ENCODE measurements at places on chromosomes 13 and 19.

DNA sequence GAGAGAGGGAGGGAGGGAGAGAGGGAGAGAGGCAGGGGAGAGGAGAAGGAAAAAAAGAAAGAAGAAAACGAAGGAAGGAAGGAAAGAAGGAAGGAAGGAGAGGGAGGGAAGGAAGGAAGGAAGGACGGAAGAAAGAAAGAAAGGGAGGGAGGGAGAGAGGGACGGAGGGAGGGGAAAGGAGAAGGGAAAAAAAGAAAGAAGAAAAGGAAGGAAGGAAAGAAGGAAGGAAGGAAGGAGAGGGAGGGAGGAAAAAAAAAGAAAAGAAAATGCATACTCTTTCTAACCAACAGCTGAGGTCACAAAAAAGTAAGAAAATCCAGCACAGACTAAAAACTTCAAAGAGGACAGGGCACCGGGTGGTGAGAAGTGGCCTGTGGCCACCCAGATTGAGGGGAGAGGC lies 109.7 kb downstream of the GNG7 start:
- DNase-seq = no peak

DNA sequence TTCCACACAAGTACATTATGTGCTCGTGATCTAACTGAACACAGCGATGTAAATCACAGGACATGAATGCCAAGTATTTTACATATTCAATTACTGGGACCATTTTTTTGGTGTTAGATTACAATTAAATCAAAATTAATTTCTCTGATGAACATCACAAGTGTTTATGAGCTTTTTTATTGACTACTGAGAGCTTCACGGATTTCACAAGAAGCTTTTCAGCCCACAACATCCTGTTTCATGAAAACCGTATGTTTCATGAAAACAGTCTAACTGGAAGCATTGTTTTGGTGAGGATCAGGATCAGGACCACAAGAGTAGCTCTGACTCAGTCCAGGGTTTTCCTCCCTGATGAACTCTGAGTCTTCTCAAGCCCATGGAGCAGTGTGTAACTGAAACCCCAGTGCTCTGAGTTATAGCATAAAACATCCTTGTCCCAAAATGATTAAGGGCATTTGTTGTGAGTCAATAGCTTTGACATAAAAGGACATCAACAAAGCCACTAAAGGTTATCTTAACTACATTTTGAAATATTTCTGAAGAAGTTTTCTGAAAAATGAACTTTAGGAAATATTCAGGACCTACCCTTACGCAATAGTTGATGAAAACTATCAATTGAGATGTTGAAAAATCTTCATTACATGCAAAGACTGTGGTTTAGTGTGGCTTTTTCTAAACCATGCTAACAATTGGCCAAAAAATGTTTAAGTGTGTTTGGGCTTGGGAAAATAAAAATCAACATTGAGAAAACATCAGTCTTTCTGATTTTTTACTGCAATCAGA lies 49.3 kb downstream of the UFM1 start:
- no peak for DNase-seq

- no peak for DNase-seq
These were observed 8.6 kb downstream of the EPN1 start for GRCh38 chr19:55683449-55684261.

DNA sequence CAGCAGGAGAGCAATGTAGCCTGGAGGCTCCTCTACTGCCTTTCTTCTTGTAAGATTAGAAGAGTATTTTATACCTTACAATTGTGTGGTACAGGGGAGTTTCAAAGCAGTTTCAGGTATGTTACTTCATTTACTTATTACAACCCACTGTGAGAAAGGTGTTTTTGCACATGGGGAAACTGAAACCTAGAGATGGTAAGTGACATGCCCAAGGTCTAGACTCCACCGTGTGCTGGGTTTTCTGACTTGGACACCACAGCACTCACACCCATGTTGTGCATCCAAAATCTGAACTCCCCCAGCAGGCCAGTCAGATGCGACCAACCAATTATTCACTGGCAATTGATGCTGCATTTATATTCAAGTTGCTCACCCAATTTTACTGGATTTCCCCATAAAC lies 22.8 kb downstream of the ERICH6B start:
- no peak for DNase-seq

DNA sequence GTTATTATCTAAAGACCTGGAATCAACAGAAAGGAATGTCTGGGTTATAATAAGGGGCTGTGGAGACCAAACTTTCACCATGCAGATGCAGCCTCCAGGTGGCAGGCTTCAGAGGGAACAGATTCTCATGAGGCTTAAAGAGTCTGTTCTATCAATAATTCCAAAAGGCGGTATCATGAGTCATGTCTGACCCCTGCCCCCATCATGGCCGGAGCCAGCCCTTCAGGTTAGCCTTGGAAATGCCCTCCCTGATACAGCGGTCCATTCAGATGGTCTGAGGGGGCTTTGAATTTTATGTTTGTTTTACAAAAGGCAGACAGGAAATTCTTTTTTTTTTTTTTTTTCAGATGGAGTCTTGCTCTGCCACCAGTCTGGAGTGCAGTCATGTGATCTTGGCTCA lies 21.7 kb upstream of the LAMP1 start:
- DNase-seq = peak; percentile 68

DNA sequence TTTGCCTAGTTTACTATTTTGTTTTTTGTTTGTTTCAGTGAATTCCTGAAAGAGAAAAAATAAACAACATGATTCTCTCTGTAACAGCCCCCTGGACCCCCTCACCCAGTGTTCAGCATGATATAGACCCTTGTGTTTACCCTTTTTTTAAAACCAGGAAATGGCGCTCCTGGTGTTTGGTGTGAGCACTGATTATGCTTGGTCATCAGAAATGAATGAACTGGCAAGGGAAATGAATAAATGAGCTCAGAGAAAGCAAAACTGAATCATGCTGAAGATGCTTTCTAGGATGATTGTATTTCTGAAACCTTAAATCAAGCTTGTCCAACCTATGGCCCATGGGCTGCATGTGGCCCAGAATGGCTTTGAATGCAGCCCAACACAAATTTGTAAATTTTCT lies 22.1 kb downstream of the WASF3 start:
- no peak for DNase-seq

DNA sequence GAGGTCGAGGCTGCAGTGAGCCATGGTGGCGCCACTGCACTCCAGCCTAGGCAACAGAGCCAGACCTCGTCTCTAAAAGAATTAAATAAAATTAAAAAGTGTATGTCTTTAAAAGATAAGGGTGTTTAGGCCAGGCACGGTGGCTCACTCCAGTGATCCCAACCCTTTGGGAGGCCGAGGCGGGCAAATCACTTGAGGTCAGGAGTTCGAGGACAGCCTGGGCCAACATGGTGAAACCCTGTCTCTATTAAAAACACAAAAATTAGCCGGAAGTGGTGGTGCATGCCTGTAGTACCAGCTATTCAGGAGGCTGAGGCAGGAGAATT lies 7.5 kb upstream of the SDHAF1 start:
- DNase-seq = no peak

- no peak for DNase-seq
These were observed 26.5 kb downstream of the PAK4 start for GRCh38 chr19:39152066-39152465.

GRCh38 chr13:74037762-74038161 lies 96.4 kb downstream of the KLF12 start:
- no peak for DNase-seq

DNA sequence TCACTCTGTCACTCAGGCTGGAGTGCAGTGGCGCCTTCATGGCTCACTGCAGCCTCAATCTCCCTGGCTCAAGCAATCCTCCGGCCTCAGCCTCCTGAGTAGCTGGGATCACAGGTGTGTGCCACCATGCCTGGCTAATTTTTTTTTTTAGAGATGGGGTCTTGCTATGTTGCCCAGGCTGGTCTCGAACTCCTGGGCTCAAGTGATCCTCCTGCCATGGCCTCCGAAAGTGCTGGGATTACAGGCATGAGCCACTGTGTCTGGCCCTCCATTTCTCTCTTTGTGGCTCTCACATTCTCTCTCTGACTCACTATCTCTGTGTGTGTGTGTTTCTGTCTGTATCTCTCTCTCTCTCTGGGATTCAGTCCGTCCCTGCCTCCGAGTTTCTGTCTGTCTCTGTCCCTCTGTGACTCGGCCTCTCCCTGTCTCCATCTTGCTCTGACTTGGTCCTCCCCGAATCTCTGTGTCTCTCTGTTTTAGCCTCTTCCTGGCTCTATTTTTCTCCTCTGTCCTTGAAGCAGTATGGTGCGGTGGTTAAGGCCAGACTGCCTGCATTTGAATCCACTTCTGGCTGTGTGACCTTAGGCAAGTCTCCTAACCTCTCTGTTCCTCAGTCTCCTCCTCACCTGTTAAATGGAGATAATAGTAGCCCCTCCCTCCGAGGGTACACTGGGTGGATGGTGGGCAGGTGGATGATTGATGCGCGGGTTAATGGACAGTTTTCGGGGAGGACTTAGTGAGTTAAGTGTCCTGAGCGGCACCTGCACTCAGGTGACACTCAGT lies 11.0 kb downstream of the MEIS3 start:
- no peak for DNase-seq

- DNase-seq = no peak
These were observed 111.0 kb downstream of the FNDC3A start for GRCh38 chr13:49086722-49087121.

DNA sequence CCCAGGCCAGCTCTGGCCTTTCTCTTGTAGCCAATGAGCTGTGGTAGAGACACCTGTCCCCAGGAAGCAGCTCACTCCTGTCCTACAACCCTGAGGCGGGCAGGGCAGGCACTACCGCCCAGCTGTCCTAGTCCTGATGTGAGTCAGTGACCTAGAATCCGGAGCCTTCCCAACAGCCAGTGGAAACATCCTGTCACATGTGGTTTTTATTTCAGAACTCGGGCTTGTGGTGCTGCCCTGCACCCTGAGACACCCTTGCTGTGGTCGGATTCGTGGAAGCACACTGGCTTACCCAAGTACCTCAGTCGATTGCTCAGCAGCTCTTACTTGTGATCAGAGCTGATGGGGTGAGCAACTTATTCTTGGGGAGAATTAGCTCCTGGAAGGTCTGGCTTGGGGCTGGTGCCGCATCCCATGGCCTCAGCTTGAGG lies 83.6 kb upstream of the ARHGEF7 start:
- peak; percentile 60 for DNase-seq

DNA sequence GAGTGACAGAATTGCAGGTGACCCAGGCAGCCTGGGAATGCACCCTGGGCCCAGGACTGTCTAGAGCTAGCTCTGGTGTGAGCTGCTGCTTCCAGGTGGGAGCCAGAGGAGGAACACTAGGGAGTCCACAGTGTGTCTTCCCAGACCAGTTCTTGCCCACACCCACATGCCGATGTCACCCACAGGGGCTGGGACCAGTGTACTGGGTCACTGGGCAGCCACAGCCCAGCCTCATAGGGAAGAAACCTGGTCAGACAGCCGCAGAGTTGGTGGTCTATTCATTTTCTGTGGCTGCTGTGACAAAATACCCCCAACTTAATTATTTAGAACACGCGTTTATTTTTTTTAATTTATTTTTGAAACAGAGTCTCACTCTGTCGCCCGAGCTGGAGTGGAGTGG lies 3.1 kb downstream of the RNF225 start:
- no peak for DNase-seq

GRCh38 chr19:3585301-3586126 lies at the start of gene GIPC3:
Gene GIPC3 (plus strand): TSS chr19:3585478. CDS start chr19:3585598, 120 bp downstream.
- DNase-seq = no peak

DNA sequence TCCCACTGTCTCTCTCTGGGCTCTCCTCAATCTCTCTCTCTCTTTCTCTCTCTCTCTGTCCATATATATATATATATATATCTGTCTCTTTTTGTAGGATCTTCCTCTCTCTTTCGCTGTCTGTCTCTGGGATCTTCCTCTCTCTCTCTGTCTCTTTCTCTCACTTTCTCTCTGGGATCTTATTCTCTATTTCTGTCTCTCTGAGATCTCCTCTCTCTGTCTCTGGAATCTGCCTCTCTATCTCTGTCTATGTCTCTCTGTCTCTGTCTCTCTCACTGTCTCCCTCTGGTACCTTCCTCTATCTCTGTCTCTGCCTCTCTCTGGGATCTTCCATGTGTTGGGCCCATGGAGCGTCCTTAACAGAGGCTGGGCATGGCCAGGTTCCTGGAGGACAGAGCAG lies 3.4 kb downstream of the ATP1A3 start:
- no peak for DNase-seq

GRCh38 chr13:101982903-101983302 lies 418.9 kb downstream of the FGF14 start:
- DNase-seq = no peak

- no peak for DNase-seq
These were observed 22.6 kb upstream of the MTIF3 start for GRCh38 chr13:27472941-27473340.

DNA sequence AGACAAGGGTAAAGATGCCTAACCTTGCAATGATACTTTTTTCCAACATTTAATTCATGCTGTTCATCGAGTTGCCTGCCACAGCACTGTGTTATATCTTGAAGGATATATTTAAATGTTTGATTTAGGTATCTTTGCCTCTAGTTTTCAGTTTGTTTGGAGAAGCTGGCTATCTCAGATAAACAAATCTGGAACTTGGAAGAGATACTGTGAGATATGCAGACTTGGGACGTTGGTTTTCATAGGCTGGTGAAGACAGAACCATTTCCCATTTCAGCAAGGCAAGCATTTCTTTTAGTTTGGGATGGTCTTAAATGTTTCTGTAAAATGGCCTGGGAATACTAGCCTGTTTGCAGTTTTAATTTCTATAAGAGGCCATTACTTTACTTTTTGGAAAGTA lies 3.3 kb downstream of the RNASEH2B start:
- no peak for DNase-seq
